ENCODE measurements at places on chromosomes 3 and 15.

- no peak for DNase-seq
Measured at GRCh38 chr3:142106548-142106947, 42.8 kb downstream of the TFDP2 start.

DNA sequence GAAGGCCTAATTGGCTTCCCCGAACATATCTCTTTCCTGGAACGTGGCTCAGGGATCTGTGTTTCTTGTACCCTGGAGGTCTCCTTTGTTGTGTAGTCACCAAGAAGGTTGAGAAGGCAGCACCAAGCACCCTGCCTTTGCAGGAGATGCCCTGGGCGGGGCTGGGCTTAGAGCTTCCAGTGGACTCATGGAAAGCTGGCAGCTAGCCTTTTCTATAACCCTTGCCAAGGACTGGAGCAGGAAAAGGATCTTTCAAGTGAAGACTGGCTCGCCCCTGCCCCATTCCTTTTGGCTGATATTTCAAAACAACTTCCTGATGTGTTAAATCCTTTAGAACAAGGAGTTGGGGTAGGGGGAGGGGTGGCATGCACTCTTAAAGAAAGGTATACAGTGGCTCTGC lies 58.9 kb upstream of the EPHA6 start:
- DNase-seq, result no peak

- DNase-seq, result no peak
Measured at GRCh38 chr3:45093176-45093575, 53.0 kb downstream of the CDCP1 start.

DNA sequence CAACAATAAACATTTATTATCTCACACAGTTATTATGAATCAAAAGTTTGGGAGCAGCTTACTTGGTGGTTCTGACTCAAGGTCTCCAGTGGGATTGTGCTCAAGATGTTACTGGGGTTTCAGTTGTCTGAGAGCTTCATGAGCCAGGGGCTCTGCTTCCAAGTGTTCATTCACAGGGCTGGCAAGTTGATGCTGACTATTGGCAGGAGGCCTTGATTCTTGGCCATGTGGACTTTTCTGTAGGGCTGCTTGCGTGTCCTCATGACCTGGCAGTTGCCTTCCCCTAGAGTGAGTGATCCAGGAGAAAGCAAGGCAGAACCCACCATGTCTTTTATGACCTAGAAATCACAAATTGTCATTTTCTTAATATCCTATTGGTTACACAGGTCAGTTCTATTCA lies 87.2 kb upstream of the TNFAIP8L3 start:
- DNase-seq, result no peak

GRCh38 chr3:43248185-43248583 lies 38.2 kb upstream of the SNRK start:
- no peak for DNase-seq

GRCh38 chr3:42653560-42654330 lies at the start of gene ZBTB47:
TSS of gene ZBTB47 (plus strand) at chr3:42653697. CDS start at chr3:42658356, 4,659 bp downstream.
- DNase-seq, result no peak

DNA sequence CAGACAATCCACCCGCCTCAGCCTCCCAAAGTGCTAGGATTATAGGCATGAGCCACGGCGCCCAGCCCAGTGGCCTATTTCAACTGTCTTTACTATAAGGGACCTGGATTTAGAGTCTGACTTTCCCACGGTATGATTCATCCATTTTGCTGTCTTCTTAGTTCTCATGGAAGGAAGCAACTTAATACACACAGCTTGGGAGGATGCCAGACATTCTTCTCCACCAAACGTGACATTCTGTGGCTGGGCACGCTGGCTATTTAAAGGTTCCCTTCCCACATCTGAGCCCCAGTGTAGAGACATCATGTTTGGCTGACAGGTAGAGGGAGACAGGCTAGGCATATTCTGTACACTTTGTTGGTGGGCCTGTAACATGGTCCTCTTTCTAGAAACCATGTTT lies 26.2 kb downstream of the FAM43A start:
- DNase-seq, result no peak
